ENCODE measurements at places on chromosomes 3 and 15.

DNA sequence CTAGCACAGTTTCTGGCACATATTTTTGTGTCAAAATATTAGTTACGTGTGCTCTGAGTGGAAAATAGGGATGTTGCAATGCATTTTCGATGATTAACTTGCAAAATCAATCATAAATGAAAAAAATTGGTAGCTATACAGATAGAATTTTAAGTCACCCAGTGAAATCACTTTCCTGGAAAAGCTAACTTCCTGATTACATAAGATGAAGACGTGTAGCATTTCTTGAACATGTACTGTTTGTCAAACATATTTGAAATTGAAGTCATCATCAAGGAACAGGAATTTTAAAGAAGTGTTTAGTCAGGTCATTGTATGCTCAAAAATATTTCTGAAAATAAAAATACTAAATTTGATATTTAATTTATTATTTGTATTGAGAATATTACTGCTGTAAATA, 977.7 kb downstream of the PLOD2 start:
- DNase-seq = no peak

DNA sequence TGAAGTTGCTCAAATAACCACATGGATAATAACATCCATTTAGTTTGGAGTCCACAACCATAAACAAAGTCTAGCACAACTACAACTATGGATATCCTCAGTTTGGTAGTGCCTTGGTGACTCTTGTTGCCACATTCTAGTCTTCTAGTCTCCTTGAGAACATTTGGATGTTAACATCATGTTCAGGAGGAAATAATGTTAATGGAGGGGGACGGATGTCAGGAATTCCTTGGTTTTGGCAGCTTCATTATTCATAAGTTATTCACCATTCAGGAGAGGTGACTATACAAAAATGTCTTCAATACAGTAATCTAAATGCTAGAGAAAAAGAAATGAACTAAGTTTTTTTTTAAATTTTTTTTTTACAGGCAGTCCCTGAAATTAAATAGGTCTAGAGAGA, 26.4 kb upstream of the GABPB1 start:
- no peak for DNase-seq

DNA sequence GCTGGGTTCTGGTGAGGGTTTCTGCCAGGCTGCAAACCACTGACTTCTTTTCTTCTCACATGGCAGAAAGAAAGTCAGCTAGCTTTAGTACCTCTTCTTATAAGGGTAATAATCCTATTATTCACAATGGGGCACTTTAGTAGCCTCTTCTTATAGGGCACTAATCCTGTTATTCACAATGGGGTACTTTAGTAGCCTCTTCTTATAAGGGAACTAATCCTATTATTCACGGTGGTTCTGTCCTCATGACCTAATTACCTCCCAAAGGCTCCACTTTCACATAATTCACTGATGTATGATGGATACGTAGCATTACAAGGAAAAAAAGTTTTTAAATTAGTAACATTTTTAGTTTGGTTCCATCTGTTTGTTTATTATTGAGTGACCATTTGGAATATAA, 671.3 kb downstream of the NSUN3 start:
- no peak for DNase-seq

DNA sequence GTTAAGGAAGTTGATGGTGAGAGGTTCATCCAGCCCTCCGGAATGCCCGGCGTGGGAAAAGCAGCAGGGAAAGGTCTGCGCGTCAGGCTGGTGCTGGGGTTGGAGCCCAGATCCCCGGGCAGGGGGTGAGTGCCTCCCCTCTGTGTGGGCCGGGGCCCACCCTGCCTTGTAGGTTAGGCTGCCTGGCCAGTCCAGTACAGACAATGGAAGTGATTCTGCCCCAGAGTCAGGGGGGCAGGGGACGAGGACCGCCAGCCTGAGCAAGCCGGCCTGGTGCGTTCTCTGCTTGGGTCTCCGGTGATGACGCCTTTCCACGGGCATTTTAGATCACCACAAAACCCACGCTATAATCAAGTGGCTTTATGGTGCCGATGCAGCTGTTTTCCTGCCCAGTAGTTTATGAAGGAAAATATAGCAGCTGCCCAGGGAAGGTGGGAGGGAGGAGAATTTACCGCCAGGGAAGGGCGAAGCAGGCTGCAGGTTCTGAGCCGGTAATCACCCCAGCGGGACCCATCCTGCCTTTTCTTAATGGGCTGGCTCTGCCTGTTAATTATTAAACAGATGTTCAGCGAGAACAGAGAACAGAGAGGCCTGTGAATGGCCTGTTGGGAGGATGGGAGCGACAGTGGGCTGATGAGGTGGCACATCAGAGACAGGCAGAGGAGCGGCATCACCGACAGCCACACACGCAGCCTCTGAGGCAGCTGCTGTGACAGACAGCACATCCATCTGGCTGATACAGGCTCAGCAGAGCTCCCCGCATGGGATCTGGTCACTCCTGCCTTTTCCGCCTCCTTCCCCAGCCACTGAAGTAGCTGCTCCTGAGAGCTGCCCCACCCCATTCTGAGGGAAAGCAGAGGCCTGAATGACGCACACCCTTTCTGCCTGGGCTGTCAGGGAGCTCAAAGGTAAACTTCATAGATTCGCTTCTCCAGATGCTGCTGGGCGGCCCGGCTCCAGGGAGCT, 35.2 kb downstream of the BDH1 start:
- no peak for DNase-seq

DNA sequence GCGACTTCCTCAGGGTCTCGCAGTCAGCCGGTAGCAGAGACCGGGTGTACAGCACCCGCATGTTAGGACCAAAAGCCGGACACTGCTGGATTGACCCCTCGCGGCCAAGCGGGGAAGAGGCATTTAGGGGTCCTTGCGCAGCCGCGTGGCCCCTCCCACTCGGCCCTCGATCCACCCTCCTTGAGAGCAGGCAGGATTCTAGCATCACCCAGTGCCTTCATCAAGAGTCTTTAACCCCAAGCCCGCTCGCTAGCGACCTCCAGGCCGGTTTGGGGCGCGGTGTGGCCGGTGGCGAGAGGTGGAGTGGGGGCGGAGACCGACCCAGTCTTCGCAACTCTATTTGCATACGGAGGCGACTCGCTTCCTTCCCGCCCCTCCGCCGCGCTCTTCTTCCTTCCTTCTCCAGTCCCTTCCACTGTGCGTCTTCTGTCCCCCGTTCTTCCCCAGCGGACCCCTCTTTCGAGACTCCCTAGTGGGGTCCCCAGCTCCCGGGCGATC, at the start of gene ST6GAL1:
Gene ST6GAL1 (plus strand): TSS at position 384 of the 498 bp plus-strand sequence. CDS start 112,178 bp downstream, outside the sequence.
- no peak for DNase-seq

DNA sequence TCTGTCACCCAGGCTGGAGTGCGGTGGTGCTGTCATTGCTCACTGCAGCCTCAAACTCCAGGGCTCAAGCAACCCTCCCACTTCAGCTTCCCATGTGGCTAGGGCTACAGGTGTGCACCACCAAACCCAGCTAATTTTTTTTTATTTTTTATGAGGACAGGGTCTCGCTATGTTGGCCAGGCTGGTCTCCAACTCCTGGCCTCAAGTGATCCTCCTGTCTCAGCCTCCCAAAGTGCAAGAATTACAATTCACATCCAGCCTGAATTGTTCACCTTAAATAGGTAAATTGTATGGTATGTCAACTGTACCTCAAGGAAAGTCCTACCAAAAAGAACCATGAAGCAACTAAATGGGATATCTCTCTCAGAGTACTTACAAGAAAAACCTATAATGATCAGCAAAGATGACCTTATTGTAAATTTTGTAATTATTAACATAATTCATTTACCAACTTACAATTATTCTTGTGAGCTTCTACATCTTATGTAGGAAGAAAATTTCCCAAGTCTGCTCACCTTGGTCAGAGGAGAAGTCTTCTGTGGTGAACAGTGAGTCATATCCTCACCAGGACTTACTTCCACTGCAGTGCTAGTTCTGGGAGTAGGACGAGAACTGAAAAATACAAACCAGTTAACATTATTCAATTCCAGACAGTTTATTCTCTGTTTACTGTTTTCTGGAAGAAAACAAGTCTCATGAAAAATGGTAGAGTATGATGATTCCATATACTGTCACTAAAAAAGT, 54.4 kb downstream of the ULK4 start:
- no peak for DNase-seq

GRCh38 chr3:190432216-190432615, 17.5 kb downstream of the TMEM207 start:
- no peak for DNase-seq

DNA sequence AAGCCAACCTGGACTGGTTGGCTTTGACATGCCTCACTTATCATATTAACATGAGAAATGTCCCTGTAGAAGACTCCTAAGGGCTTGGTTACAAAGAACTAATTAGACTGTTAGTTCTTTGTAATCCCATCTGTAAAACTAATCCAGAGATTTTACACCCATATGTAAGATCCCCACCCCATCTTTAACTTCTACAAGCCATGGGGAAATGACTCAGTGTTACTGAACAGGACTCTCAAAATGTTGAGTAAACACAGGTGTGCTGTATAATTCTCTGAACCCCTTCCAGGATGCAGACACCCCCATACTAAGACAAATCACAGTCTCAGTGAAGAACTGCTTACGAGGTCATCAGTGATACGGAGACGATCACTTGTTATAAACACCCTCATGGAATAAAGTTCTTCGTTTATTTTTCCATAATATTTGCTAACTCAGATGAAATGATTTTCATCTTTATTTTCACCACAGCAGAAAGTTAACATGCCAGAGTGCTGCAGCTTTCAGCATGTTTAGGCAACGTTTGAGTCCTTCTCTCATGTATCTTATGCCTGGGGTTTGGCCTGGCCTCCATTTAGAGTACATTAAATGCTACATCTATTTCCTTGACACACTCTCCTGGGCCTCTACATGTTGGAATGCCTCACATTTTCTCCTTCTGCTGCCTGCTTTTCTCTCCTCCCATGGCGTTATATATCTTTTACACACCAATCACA, 55.3 kb upstream of the LEKR1 start:
- DNase-seq = no peak

DNA sequence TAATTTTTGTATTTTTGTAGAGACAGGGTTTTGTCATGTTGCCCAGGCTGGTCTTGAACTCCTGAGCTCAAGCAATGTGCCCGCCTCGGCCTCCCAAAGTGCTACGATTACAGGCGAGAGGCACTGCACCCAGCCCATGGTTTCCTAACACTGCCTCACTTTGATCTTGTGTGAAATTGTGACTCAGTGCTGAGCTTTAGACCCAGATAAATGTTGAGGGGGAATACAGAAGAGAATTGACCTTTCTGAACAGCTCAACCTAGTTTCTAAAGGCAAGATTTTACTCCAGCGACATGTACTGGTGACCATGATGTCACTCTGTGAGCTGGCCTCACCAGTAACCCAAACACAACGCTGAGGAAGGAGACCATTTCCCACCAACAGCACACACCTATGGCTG, 73.5 kb downstream of the ATP1B3 start:
- DNase-seq = no peak

- no peak for DNase-seq
Measured at GRCh38 chr3:43770426-43771103, 79.8 kb downstream of the ABHD5 start.

GRCh38 chr15:91032919-91033803, 10.8 kb upstream of the VPS33B start:
- DNase-seq = peak; percentile 6

GRCh38 chr15:87570206-87570605, 686.3 kb downstream of the NTRK3 start:
- DNase-seq = no peak

GRCh38 chr3:175316799-175317198, 457.7 kb downstream of the NAALADL2 start:
- no peak for DNase-seq

DNA sequence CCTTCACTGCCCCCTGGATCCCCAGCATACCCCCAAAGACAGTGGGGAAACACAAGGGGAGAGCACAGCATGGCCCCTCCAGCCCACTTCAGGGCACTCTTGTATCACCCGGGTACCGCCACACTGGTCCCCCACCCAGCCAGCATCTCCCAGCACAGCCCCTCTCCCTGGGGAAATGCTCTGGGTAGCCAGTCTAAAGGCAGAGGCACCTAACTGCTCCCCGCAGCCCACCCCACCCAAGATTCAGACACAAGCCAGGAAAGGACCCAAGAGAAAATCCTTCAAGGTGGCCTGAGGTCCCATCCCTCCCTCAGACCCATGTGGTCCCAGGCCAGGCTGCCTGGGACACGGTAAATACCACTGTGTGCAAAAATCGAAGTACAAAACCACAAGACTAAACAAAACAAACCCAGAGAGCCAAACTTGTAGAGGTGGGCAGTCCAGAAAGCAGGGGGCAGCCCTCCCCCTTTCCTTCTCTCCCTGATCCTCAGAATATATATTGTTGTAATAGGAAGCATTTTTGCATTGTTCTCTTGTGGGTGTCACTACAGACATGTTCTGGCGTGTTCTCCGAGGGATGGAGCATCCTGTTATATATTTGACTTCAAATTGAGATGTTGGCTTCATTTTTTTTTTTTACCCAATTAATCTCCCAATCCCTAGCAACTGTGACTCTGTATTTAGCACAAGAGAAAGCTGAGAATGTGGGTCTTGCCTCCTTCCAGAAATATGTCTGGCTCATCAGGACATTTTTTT, 51.7 kb downstream of the GRIP2 start:
- no peak for DNase-seq

DNA sequence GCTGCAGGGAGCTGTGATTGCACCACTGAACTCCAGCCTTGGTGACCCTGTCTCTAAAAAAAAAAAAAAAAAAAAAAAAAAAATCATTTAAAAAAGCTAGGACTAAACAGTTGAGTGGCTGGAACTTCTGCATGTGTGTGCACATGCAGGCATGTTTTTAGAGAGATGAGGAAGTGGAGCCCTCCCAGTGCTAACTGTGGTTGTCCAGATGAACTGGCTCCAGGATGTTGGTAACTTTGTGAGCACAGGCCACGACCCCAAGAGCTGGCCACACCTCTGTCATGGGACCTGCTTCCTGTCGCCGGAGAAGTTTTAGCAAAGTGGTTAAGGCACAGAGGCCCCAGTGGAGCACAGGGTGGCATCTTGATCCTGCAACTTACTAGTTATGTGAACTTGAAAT, 27.0 kb downstream of the CHCHD6 start:
- no peak for DNase-seq

DNA sequence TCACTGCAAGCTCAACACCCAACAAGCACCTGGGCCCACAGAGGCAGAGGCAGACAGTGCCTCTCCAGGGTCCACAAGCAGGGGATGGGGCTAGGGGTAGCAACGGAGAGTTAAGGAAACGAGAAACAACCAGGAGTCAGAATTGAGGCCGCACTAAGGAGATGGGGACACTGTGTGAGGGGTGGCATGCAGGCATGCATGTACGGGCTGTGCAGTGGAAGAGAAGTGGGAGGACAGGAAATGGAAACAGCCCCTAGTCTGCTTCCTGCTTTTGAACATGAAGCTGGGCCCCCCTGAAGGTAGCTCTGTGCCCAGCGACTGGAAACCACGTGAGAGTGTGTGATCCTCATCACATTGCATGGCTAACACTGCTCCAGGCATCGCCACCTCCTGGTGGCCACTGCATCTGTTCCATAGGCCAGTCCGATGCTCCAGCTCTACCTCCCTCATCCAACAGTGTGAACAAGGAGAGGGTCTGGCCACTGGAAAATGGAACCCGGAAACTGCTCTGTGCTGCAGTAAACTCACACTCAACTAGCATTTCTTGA, 44.0 kb downstream of the XXYLT1 start:
- no peak for DNase-seq

Measured in NCI-H187 treated with DMSO at 0.1 percent for 48 hours (cell line).